ENCODE measurements at places on chromosomes 6 and 20. TPM values are rescaled to one million over a fixed set of nuclear protein-coding genes. Genes with fewer than 3 reads are reported as not detected.
A peak's percentile ranks its signal among the peaks of the same experiment; 100 is the strongest.

GRCh38 chr20:24633521-24633920 lies 164.1 kb downstream of the SYNDIG1 start:
- no peak for DNase-seq

GRCh38 chr6:18302561-18303439 lies 38.5 kb upstream of the DEK start:
- no peak for DNase-seq

GRCh38 chr6:168299541-168300511 lies 19.8 kb downstream of the DACT2 start:
- no peak for DNase-seq

DNA sequence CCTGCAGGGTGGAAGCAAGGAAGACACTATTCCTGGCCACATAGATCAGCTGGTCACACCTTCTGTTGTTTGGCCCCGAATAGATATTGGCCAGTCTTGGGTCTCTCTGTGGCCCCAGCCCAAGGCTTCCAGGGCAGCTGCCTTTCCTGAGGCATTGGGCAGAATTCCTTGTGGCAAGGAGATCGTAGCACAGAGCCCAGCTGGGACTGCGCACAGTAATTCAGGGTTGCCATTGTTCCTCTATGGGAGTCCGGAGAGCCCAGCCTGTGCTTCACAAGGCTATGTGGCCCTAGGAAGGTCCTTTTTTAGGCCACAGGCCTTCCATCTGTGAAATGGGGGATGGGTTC lies 6.9 kb downstream of the SGK2 start:
- DNase-seq: no peak

- no peak for DNase-seq
These were observed 18.6 kb downstream of the PDYN start for GRCh38 chr20:1975291-1975690.

DNA sequence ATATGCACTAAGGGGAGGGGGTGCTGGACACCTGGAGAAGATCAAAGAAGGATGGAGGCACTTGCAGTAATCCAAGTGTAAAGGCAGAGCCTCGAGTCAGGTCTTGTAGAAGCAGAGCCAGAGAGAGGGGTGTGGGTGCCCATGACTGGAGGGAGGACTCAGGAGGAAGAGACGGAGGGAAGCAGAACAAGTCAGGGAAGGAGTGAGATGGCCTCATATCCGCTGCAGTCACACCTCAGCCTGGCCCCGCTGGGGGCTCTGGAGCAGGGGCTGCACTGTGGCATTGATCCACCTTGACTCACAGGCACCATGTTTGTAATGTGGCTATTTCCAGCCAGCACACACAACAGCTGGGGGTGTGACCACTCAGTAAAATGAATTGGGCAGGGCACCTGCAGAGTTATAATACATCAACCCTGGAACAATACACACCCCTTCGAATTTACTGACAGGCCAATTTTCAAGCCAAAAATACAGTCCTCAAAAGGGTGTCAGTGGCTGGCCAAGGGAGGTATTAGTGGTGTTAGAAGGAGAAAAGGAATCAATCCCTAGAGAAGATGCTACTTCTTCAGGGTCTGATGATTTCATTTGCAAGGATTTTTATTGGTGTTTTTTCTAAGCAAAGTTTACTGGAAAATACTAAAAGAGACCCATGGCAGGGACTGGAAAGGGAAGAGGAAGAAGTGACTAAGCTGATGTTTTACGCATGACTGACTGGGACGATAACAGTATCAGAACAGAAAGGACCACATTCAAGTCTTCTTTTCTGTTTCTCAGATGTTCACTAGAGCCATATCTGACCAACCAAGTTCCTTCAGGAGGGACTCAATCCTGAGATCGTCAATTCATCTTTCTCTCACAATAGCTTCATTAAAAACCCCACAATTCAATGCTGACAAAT lies 18.9 kb upstream of the NXT1 start:
- no peak for DNase-seq

DNA sequence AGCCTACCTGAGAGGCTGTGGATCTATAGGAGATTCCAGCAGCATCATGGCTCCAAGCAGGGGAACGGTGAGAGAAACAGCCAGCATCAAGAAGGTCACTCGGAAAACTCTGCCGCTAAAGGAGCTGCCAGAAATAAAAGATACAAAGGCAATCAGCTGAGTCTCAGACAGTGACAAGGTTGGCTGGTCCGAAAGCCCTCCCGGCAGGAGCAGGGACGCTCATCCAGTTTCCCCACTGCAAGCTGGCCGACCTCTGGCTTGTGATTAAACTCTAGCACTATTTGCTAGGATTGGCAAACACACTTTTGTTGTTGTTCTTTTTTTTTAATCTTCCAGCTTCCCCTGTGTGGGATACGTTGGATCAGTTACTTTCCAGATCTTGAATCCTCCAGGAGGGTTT lies 8.7 kb downstream of the APMAP start:
- DNase-seq: no peak

- no peak for DNase-seq
These were observed 59.2 kb upstream of the CD93 start for GRCh38 chr20:23145281-23145700.

DNA sequence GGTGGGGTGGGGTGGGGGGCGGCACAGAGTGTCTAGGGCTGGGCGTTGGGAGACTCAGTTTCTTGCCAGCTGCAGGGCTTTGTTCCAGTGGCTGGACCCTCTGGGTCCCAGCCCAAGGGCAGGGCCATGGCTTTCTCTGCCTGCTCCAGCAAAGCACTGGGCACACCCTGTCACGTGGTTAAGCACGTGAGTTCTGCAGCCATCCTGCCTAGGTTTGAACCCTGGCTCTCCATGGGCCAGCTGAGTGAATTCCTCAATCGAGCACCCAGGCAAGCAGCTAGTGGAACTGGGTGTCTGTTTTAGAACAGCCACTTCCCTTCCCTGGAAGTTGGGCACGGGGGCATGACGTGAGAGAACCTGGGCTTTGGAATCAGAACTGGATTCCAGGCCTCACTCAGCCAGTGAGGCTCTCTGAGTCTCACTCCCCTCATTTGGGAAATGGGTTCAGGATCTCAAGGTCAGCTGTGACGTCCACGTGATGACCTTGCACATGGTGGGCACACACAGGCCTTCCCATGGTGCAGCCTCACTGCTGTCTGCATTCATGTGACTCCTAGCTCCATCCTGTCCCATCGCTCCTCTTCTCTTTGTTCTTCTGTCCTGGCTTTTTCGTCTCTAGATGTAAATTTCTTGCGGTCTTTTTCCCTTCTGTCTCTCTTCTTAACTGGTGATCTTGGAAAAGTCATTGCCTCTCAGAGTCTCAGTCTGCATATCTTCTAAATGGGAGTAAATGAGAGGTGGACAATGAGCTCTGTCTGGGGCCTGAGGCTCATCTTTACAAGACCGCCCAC lies 45.9 kb downstream of the NOL4L start:
- DNase-seq: no peak

DNA sequence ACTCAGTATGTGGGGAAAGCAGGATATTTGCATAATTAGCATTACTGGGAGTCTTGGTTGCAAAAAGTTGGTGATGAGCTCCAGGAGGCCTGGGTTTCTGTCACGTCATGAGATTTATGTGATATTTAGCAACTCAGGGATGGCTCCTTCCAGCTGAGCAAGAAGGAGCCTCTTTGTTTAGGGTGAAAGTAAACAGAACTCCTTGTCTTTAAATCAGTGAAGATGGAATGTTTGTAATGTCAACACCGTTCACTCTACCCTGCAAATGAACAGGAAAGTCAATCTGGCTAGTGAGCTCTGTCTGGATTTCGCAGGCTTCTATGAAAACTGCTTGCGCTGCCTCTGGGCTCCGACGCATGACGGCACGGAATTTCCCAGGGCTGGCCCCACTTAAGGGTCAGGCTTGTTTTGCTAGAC lies 86.9 kb downstream of the PXDC1 start:
- no peak for DNase-seq

- DNase-seq: no peak
These were observed 52.5 kb downstream of the ATG5 start for GRCh38 chr6:106273087-106273486.

DNA sequence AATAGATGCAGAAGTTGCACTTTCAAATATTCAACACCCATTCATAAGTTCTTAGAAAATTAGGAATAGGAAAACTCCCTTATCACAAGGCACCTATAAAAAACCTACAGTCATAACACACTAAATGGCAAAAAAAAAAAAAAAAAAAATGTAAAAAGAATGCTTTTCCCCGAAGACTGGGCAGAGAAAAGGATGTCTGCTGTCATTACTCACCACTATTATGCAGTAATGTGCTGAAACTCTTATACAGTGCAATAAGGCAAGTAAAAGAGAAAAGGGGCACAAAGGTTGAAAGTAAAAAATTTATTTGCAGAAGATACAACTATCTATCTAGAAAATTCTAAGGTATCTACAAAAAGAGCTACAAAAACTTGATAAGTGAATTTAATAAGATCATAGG lies 607.8 kb upstream of the ARID1B start:
- DNase-seq: no peak

GRCh38 chr20:57114290-57115005 lies 152.0 kb downstream of the BMP7 start:
- DNase-seq: no peak

DNA sequence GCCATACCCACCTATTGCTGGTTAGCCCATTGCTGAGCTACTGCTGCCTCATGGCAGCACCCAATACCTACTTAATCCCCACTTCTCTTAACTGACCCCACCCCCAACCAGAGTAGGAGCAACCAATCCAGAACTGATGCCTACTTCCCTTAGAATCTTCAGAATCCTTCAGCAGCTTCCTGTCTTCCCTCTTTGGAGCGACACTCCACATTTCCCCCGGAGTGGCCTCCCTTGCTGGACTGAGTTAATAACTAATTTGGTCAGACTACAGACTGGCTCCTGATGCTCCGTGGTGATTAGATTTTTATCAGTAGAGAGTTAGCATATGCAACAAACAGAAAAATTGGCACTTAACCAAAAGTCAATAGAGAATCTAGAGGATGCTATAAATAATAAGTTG lies 51.2 kb upstream of the UBR2 start:
- no peak for DNase-seq

- peak; percentile 79 for DNase-seq
These were observed 40.8 kb downstream of the IYD start for GRCh38 chr6:150409576-150410066.

DNA sequence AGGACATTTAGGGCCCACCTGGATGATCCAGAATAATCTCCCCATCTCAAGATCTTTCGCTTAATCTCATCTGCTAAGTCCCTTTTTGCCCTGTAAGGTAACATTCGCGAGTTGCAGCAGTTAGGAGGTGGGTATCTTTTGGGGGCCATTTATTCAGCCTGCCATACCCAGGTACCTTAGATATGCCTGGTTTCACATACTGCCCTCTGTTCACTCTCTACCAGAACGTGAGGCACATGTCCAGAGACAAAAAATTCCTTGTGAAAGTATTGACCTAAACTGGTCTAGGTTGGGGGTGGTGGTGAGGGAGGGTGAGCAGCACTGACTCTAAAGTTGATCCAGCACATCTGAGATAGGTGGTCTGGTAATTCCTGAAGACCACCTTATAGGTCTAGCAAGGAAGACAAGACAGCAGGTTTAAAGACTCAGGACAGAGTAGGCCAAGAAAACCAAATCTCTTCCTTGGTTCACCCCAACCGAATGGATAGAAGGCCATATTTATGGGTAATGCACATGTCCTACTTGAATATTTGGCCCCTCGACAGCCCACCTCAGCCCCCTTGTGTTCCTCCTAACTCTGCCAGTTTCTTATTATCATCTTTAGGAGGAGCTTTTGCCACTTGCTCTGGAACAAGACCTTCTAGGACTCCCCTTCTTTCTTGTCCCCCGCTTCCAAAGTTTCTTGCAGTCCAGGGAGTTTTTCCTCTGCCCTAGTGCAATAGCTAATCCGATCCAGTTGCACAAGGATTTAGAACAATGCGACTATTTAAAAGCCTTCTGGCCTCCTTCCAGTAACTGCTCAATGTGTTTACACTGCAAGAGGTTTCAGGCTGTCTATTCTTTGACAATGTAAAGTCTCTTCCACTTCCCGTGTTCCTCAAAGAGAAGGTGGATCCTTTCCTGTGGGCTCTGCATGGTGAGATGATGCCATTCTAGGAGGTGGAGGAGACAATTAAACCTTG lies 213.0 kb upstream of the LAMP5 start:
- peak; percentile 21 for DNase-seq

GRCh38 chr6:160356074-160356744 lies 8.0 kb downstream of the SLC22A3 start:
- no peak for DNase-seq

- DNase-seq: no peak
These were observed 57.0 kb upstream of the PREP start for GRCh38 chr6:105459864-105460263.

- no peak for DNase-seq
These were observed 9.1 kb downstream of the SLC18B1 start for GRCh38 chr6:132789396-132789776.

- DNase-seq: no peak
These were observed 10.8 kb downstream of the SLC4A11 start for GRCh38 chr20:3227936-3228749.

DNA sequence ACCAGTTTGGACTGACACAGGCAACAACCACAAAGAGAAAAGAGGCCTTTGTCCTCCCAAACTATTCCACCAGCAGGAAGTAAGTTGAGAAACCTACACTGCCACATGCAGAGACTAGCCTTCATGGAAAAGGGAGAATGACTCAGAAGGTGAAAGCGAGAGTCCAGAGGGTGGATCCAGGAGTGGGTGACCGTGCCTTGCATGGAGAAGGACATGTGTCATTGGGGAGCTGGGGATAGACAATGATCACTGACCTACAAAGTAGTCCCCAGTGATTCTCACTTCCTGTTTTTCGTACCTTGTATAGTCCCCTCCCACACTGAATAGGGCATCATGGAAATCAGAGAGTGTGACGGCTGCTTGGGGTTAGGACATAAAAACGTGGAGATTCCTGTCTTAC lies 91.9 kb downstream of the MYLK4 start:
- no peak for DNase-seq

GRCh38 chr6:110322151-110322873 lies 35.8 kb downstream of the METTL24 start:
- no peak for DNase-seq

- DNase-seq: no peak
These were observed 42.4 kb upstream of the MLN start for GRCh38 chr6:33846226-33846625.

DNA sequence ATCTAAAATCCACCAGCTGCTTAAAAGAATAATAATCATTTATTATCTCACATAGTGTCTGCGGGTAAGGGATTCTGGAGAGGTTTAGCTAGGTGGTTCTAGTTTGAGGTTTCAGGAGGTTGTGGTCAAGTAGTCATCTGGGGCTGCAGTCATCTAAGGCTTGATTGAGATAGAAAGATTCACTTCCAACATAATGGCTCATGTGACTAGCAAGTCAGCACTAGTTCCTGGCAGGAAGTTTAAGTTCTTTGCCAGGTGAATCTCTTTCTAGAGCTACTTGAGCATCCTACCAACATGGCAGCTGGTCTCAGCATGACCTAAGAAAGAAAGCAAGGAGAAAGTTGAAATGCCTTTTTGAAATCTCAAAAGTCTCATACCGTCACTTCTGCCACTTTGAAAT lies 128.8 kb downstream of the EDN1 start:
- no peak for DNase-seq

- DNase-seq: no peak
These were observed 188.7 kb downstream of the CDC5L start for GRCh38 chr6:44576132-44576631.

GRCh38 chr6:137736911-137737310 lies 130.1 kb upstream of the TNFAIP3 start:
- DNase-seq: no peak

KCNK15 gene
- total RNA-seq: 1.9 TPM

CPNE5 gene
- total RNA-seq: 2.0 TPM

SYCP2L gene
- total RNA-seq: 3.9 TPM

ZGPAT gene
- 48.4 TPM for total RNA-seq

LRFN2 gene
- total RNA-seq: not detected

HLA-DQA1 gene
- total RNA-seq: 9.8 TPM

STMND1 gene
- total RNA-seq: not detected

ZNF334 gene
- 14.0 TPM for total RNA-seq
